ENCODE measurements at places on chromosomes 4 and X. TPM values are rescaled to one million over a fixed set of nuclear protein-coding genes. Genes with fewer than 3 reads are reported as not detected.

The CCNB3 gene
- total RNA-seq: 0.11 TPM

The GNRHR gene
- not detected for total RNA-seq

The MAGEA10 gene
- not detected for total RNA-seq

The TSC22D3 gene
- total RNA-seq: 33.0 TPM

The CSAG2 gene
- not detected for total RNA-seq

The REELD1 gene
- total RNA-seq: 0.22 TPM

The FAM184B gene
- total RNA-seq: 0.03 TPM

The RAB9B gene
- 38.0 TPM for total RNA-seq

The TEX13C gene
- not detected for total RNA-seq

The F8A3 gene
- total RNA-seq: 0.19 TPM

The STOX2 gene
- total RNA-seq: 9.4 TPM

The KIT gene
- total RNA-seq: 2.3 TPM

The SLC39A8 gene
- total RNA-seq: 3.0 TPM

All from cardiac septum (tissue), 1 donor.